ENCODE measurements at places on chromosomes 7 and 10. TPM values are rescaled to one million over a fixed set of nuclear protein-coding genes. Genes with fewer than 3 reads are reported as not detected.

TET1 gene
- 2.1 TPM for total RNA-seq

CALHM1 gene
- not detected for total RNA-seq

DNA sequence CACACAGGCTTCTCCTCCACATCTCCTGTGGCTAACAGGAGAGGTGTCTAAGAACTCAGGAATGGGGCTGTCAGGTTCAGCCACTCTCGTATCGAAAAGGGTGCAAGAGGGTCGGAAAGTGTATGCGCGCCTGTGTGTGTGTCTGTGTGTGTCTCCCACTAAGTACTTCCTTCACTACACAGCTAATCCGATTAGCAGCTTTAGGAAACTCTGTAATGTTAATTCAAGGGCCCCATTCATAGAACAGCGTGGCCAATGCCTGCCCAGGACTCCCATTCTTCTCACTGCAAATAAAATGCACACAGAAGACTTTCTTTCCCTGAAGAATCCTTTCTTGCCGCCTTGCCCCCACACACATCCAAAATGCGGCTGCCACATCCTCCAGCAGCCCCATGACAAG, 39.9 kb downstream of the TLL2 start:
- no peak for DNase-seq
- H3K27me3 ChIP-seq = no peaks in the 10 kb centered on the region
- no peak overlapping the region for H3K27ac ChIP-seq
- H3K4me1 ChIP-seq = no peaks in the 10 kb centered on the region

PTER gene
- 15.7 TPM for total RNA-seq

CYP17A1 gene
- not detected for total RNA-seq

CASD1 gene
- total RNA-seq = 14.1 TPM

DNA sequence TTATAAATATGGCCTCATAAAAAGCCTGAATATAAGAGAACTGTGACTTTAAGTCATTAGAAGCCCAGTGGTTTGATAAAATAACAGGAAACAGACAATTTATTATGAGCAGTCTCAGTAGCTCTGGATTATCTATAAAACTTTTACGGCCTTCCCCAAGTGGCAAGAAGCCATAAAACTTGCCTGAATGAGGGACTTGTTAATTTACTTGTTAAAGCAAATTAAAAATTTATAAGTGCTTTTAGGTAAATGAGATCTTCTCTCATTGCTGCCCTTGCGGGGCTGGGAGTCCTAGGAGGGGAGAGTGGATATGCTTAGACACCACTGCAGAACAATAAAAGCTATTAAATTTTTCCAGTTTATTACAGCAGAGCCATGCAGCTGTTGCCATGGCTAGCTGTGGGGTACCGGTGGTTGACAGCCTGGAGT, 499.9 kb downstream of the AUTS2 start:
- no peaks in the 10 kb centered on the region for H3K27me3 ChIP-seq
- no peak overlapping the region for H3K4me3 ChIP-seq
- H3K4me1 ChIP-seq = no peaks in the 10 kb centered on the region
- no peak for DNase-seq

CTAGE4 gene
- 1.4 TPM for total RNA-seq

CAMK1D gene
- total RNA-seq = 10.1 TPM

CYP26A1 gene
- total RNA-seq = 0.08 TPM

TAS2R16 gene
- not detected for total RNA-seq

GRCh38 chr7:108294595-108294994, 161.6 kb downstream of the NRCAM start:
- no peak overlapping the region for H3K27ac ChIP-seq
- no peaks in the 10 kb centered on the region for H3K27me3 ChIP-seq
- H3K4me3 ChIP-seq = no peak overlapping the region

DNA sequence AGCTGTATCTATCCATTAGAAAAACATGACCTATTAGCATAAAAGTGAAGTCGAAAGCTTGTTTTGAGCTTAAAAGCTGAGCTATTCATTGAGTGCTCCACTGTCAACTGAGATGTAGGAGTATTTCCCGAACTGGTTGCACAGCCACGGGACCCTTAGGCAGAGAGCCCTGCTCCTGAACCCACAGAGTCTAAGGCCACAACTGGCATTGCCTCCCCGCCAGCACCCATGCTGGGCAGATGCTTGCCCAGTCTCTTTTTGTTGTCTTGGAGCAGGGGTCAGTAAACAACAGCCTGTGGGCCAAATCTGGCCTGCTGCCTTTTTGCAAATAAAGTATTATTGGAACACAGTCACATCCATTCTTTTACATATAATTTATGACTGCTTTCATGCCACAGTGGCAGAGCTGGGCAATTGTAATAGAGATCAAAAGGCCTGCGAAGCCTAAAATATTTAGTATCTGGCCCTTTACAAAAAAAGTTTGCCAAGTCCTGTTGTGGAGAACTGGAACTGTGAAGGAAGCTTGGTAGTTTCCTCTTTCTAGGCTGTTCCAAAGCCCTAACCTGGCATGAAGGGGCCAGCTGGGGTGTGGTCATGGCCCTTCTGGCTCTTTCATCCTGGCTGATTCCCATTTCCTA, 58.4 kb upstream of the WAPL start:
- no peak for DNase-seq
- H3K4me1 ChIP-seq = no peaks in the 10 kb centered on the region
- H3K27me3 ChIP-seq = no peaks in the 10 kb centered on the region
- H3K4me3 ChIP-seq = no peak overlapping the region
- H3K36me3 ChIP-seq = no peaks in the 10 kb centered on the region
- no peak overlapping the region for H3K27ac ChIP-seq

DNA sequence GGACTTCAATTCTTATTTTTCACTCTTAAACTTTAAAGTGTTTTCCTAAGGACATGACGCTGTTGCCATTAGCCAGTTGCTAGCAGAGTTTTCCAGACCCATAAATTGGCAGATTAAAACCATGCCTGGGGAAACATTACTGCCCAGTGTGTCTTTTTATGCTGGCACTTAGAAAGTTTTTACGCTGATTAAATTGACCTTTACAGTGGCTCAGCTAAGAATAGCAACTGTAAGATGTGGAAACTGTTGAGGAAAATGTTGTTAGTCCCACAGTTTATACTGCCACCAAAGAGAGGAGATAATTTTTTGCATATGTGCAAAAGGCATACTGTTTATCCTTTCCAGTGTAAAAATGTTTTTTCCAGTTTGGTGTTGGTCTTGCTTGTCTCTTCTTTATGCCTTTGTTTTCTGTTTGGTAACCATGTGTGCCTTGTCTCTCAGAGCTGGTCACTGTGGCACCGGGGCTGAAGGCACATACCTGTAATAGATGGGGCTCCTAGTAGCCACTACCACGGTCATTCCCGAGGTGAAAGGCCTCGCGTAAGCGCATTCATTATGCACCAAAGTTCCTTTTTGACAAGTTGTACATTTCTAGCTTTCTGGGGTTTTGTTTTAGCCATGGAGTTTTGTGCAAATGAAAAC, 45.3 kb downstream of the CYP17A1 start:
- H3K27ac ChIP-seq = no peak overlapping the region
- no peaks in the 10 kb centered on the region for H3K36me3 ChIP-seq
- no peaks in the 10 kb centered on the region for H3K27me3 ChIP-seq
- no peak for DNase-seq
- H3K4me1 ChIP-seq = peaks cover 8% of the 10 kb centered on the region

- H3K36me3 ChIP-seq = no peaks in the 10 kb centered on the region
- no peak overlapping the region for H3K27ac ChIP-seq
- no peaks in the 10 kb centered on the region for H3K27me3 ChIP-seq
These were observed 202.4 kb downstream of the BICC1 start for GRCh38 chr10:58715061-58715460.

GRCh38 chr7:34067005-34067778, 161.9 kb downstream of the BMPER start:
- H3K4me3 ChIP-seq = no peak overlapping the region
- DNase-seq = no peak
- H3K4me1 ChIP-seq = no peaks in the 10 kb centered on the region
- no peak overlapping the region for H3K27ac ChIP-seq
- no peaks in the 10 kb centered on the region for H3K27me3 ChIP-seq

MMS19 gene
- total RNA-seq = 28.9 TPM

DNA sequence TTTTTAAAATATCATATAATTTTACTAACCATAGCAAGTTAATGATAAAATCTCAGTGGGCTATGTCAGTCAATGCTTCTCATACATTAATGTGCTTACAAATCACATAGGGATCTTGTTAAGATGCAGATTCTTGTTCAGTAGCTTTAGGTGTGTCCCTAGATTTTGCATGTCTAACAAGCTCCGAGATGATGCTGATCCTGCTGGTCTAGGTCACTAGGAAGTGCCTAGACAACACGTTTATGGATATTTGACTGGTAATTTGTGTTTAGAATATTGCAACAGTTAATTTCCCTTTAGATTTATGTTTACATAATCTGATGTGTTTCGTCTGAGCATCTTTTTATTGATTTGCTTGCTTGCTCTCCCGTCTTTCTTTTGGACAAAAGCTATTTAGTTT, 12.7 kb downstream of the AHR start:
- H3K36me3 ChIP-seq = no peaks in the 10 kb centered on the region
- H3K4me3 ChIP-seq = no peak overlapping the region
- DNase-seq = no peak
- no peak overlapping the region for H3K27ac ChIP-seq

- H3K4me1 ChIP-seq = no peaks in the 10 kb centered on the region
- DNase-seq = no peak
- H3K27me3 ChIP-seq = no peaks in the 10 kb centered on the region
- no peaks in the 10 kb centered on the region for H3K36me3 ChIP-seq
- no peak overlapping the region for H3K4me3 ChIP-seq
- no peak overlapping the region for H3K27ac ChIP-seq
These were observed 8.6 kb downstream of the GPRIN2 start for GRCh38 chr10:46547541-46548497.

DNA sequence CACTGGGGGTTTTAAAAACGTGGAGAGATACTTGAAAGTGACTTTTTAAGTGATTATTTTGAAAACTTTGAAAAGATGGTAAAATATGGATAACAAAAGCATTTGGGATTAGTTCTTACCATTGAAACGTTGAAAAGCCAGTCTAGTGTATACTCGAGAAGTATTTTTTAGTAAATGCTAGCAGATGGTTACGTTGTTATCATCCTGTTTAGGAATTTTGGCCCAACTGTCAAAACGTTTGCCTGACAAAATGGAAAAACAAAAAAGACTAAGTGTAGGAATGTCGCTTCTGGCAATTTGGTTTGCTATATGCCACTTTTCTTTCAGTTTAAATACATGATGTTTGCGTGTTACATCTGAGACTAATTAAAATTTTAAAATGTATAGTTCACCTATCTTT, 1.2 kb downstream of the RBM33 start:
- H3K4me1 ChIP-seq = peaks cover 37% of the 10 kb centered on the region
- DNase-seq = no peak
- no peaks in the 10 kb centered on the region for H3K27me3 ChIP-seq
- H3K36me3 ChIP-seq = peaks cover 12% of the 10 kb centered on the region

PRRT4 gene
- total RNA-seq = 0.14 TPM

AGR2 gene
- 0.37 TPM for total RNA-seq

MINPP1 gene
- 29.5 TPM for total RNA-seq

DNA sequence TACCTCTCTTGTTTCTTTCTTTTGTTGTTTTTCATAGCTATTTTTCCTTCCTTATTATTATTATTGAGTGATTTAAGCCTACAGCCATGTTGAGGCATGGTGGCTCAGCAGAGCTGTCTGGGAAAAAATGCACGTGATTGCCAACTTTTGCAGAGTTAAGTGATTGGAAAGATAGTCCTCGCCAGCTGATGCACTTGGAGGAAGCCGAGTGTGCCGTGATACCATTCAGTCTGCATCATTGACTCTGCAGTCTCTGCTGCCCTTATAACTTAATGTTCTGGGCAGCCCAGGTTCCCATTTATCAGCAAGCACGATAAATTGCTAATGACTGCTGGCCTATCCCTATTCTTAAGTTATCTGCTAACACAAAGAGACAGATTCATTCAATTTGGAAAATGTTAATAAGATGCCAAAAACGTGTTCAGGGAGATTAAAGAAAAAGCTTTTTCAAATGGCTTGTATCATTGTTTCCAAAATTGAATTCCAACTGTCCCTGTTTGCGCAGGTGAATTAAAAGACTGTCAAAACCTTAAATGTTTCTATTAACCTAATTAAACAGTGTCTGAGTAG, 232.9 kb upstream of the NPY start:
- H3K27ac ChIP-seq = no peak overlapping the region
- H3K27me3 ChIP-seq = no peaks in the 10 kb centered on the region
- H3K4me3 ChIP-seq = no peak overlapping the region
- DNase-seq = no peak

ARHGEF5 gene
- total RNA-seq = 3.5 TPM

ANXA7 gene
- 93.0 TPM for total RNA-seq

DNA sequence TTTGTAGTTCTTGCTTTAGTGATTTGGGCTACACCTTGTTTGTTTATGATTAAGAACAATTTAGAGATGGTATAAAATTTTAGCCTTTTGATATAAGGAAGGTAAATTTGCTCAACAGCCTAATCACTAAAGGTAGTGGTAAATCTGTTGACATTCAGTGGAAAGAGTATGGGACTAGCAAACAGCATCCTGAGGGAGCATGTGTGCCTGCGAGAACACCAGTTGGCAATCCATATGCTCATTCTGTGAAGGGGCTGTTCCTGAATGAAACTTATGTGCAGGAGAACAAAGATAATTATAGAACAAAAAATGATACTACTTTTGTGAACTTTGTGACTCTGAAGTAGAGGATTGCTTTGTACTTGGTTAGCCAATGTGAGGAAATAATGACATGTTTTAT, 44.0 kb downstream of the CAPZA2 start:
- no peaks in the 10 kb centered on the region for H3K27me3 ChIP-seq
- peaks cover 22% of the 10 kb centered on the region for H3K36me3 ChIP-seq
- DNase-seq = no peak

CYP3A7 gene
- 2,448 TPM for total RNA-seq

DNA sequence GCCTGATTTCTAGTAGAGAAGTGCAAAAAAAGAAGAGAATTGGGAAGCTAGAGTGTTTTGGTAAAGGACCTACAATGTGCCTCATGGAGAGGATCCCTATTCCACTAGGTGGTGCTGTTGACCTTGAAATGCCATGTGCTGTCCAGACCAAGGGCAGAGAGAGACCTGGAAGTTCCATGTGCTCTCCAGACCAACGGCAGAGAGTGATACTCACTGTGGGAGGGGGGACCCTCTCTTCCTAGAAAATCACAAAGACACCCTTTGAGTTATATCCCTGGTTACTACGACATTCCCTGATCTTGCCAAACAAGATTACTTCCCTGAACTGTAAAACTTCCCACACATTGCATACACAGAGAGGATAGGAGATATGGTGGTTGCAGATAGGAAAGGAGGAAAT, 212.7 kb upstream of the ZNF804B start:
- no peak overlapping the region for H3K4me3 ChIP-seq
- H3K36me3 ChIP-seq = no peaks in the 10 kb centered on the region
- DNase-seq = no peak
- H3K27ac ChIP-seq = no peak overlapping the region

GRCh38 chr10:110372656-110373055, 67.9 kb upstream of the SMNDC1 start:
- H3K27ac ChIP-seq = no peak overlapping the region
- H3K36me3 ChIP-seq = no peaks in the 10 kb centered on the region
- H3K4me3 ChIP-seq = no peak overlapping the region
- H3K4me1 ChIP-seq = no peaks in the 10 kb centered on the region
- DNase-seq = no peak

GRCh38 chr7:20776214-20776911, 10.3 kb downstream of the SP8 start:
- no peaks in the 10 kb centered on the region for H3K36me3 ChIP-seq
- no peak for DNase-seq
- H3K4me1 ChIP-seq = peaks cover 10% of the 10 kb centered on the region
- no peak overlapping the region for H3K4me3 ChIP-seq

GRCh38 chr10:47112612-47113011, 187.4 kb upstream of the GDF10 start:
- H3K27ac ChIP-seq = no peak overlapping the region
- no peak overlapping the region for H3K4me3 ChIP-seq
- no peaks in the 10 kb centered on the region for H3K27me3 ChIP-seq
- DNase-seq = no peak
- H3K36me3 ChIP-seq = no peaks in the 10 kb centered on the region

CCL24 gene
- total RNA-seq = 2.1 TPM

GJD4 gene
- not detected for total RNA-seq
